ENCODE measurements at places on chromosomes 3 and 15.

- no peak for DNase-seq
Observed at GRCh38 chr15:96303503-96304056, 26.9 kb upstream of the NR2F2 start.

DNA sequence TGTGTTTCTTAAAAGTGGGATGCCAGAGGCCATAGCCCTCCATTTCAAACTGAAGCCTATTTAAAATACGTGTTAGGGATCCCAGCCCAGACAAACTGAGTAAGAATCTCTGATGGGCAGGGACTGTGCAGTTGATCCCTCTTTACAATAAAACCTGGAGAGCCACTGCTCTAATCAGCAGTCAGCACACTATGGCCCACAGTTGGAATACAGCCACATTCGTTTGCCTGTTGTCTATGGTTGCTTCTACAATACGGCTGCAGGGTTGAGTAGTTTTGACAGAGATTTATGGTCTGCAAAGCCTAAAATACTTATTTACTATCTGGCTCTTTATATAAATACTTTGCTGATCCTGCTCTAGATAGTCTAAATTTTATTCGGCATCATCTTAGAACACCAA lies 32.4 kb downstream of the TJP1 start:
- DNase-seq, result no peak

DNA sequence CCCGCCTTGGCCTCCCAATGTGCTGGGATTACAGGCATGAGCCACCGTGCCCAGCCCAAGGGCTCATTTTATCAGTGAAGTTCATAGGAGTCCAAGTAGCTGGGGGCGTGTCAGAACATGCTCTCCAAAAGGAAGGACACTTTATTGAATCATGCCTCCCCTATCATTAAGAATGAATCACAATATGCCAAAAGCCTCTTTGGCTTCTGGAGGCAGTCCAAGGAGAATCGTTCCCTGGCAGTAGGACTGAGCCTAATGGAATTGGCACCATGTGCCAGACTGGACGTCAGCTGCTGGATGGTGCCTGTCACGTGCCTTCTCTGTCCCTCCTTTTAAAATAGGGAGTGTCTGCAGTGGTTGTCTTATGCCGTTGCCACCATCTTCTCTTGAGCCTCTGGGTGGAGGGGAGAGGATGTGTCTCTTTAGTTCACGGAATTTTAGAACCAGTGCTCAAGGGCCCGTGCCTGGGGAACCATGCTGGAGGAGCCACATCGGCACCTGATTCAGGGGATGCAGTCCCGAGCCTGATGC lies 234.7 kb upstream of the LYSMD4 start:
- no peak for DNase-seq

GRCh38 chr3:54484334-54484733 lies 362.0 kb downstream of the CACNA2D3 start:
- no peak for DNase-seq

GRCh38 chr3:38267662-38268061 lies 2.0 kb downstream of the SLC22A13 start:
- DNase-seq, result no peak
